EH (cell line): ENCODE measurements at places on chromosomes 11 and 22.

DNA sequence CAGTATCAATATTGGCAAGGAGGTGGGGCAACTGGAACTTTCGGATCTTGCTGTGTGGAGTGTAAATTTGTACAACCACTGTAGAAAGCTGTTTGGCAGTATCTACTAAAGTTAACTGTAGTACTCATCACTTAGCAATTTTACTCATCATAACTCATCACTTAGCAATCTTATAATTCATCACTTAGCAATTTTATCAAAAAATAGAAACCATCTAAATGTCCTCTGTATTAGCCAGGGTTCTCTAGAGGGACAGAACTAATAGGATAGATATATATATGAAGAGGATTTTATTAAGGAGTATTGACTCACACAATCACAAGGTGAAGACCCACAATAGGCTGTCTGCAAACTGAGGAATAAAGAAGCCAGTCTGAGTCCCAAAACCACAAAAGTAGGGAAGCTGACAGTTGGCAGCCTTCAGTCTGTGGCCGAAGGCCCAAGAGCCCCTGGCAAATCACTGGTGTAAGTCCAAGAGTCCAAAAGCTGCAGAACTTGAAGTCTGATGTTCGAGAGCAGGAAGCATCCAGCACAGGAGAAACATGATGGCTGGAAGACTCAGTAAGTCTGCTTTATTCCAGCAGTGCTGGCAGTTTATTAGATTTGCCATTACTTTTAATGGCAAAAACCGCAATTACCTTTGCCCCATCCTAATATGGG, 92.9 kb upstream of the USP47 start:
- DNase-seq = peak; percentile 51

- no peak for DNase-seq
These were observed 53.4 kb upstream of the WNT7B start for GRCh38 chr22:46030231-46030880.

- peak; percentile 56 for DNase-seq
These were observed 79.9 kb downstream of the GRAMD1B start for GRCh38 chr11:123509737-123510578.

- peak; percentile 50 for DNase-seq
These were observed 56.2 kb upstream of the SC5D start for GRCh38 chr11:121236115-121237001.

DNA sequence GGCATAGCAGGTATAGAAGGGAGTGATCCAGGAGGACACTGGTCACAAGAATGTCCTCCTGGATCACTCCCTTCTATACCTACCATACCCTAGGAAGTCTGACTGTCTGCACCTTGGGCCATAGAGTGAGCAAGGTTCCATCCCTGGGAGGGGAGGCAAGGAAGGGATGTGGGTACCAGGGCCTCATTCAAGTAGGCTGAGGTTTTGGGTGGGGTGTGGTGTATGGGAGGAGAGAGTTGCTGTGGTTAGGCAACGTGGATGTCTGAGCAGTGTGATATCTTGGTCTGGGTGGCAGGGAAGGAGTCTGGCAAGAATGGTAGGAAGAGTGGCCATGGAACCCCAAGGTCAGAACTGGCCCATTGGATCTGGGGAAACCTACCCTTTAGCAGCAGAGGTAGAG, 13.2 kb downstream of the PPFIBP2 start:
- DNase-seq = no peak

GRCh38 chr22:35600476-35600875, 16.7 kb downstream of the MB start:
- no peak for DNase-seq

GRCh38 chr11:30775233-30775522, 189.0 kb upstream of the MPPED2 start:
- DNase-seq = no peak

- DNase-seq = peak; percentile 72
These were observed 30.6 kb downstream of the KIRREL3 start for GRCh38 chr11:126969865-126970479.
